ENCODE measurements at places on chromosomes 16 and 17.

GRCh38 chr16:58010886-58011285 lies 9.7 kb downstream of the USB1 start:
- DNase-seq = no peak

GRCh38 chr16:57682809-57683635 lies 11.6 kb upstream of the DRC7 start:
- DNase-seq = no peak

GRCh38 chr16:70725024-70725911 lies 39.4 kb upstream of the MTSS2 start:
- DNase-seq = no peak

DNA sequence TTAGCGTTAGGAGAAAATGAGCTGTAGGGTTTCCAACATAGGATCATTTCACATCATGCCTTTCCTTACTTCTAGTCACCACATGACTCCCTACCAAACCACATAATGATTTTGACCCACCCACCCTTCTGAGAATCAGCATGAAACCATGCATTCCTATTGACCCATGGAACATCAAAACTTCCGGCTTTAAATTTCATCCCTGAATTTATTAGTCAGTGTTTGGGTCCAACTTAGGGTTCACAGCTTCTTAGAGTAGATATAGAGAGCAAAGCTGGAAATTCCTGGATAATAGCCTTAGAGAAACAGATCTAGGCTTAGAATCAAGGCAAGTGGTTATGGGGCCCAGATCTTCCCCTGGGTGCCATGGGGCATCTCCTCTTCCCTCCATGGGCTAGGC lies 162.6 kb downstream of the TOX3 start:
- DNase-seq = no peak

GRCh38 chr17:49727380-49727779 lies 19.6 kb upstream of the SLC35B1 start:
- DNase-seq = no peak

DNA sequence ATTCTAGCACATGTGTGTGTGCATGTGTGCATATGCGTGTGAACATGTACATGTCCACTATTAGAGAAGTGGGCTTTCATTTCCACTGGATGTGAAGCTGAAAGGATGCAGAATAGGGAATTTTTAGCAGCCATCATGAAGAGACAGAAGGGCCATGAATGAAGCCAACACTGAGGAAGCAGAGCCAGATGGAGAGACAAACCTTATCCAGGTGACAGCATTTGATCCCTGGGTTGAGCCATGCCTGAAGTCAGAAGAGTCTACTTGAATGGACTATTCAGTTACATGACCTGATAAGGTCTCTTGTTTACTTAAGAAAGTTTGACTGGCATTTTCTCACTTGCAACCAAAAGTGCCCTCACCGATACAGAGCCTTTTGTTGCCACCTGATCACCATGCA lies 88.4 kb downstream of the ASIC2 start:
- no peak for DNase-seq

DNA sequence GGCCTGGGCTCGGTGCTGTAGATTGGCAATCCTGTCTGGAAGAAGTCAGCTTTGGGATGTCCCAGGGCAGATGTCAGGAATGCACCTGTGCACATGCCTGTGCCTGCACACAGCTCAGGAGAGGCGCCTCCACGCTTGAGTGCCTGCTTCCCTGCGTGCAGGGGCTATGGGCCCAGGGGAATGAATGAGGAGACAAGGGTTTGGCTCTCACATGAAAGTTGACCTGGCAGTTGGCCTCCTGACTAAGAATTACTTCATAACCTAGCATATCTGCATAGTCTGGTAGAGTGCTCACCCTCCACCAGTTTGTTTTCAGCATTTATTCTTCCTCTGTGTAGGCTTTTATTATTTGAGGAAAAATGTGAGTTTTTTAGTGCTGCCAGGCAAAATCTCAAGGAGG lies 50.0 kb downstream of the PLD6 start:
- no peak for DNase-seq

GRCh38 chr16:48959204-48959603 lies 322.4 kb downstream of the CBLN1 start:
- DNase-seq = no peak

DNA sequence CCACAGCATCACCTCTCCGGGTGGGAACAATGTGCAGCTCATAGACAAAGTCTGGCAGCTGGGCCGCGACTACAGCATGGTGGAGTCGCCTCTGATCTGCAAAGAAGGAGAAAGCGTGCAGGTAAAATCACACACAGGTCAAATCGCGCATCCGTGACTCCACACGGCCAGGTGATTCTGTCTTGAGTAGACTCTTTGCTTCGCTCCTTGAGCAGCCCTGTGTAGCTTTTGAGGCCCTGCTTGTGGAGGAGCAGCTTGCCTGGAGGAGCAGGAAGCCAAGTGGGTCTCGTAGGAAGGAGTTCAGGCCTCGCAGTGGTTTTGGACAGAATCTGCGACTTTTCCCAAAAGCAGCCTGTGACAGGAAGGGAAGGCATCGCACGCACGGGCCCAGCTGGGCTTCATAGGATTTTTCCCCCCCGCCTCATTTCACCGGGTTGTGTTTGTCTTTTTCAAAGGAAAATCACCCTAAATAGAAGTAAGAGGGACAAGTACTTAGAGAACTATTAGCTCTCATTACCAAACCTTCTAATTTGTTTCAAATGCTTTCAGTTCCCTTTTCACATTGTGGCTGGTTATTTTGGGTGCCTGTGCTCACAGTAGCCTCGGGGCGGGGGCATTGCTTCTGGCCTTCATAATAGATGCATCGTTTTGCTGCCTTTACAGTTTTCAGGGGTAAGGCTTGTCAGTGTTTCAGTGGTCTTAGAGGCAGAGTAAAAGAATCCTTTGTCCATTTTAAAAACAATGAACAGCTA lies 71.5 kb downstream of the SEC14L1 start:
- DNase-seq = no peak

GRCh38 chr17:49436174-49436573 lies 21.5 kb upstream of the PHB1 start:
- DNase-seq = no peak

DNA sequence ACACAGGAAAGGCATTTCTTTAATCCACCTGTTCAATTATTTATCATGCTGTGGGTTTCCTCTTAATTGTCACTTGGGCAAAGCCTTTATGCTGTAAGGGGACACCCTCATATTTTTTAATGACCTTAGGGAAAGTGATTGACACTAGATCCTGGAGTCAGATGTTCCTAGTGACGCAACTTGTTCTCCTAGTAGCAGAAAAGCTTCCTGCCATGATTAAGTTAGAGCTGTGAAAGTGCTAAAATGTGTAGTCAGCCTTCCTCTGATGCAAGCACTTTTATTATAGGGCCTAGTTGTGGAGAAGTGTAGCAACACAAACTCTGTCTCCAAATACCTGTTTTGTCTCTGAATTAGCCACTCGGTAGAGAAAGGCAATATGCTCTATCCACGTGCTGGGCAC lies 12.3 kb downstream of the TMEM100 start:
- no peak for DNase-seq

DNA sequence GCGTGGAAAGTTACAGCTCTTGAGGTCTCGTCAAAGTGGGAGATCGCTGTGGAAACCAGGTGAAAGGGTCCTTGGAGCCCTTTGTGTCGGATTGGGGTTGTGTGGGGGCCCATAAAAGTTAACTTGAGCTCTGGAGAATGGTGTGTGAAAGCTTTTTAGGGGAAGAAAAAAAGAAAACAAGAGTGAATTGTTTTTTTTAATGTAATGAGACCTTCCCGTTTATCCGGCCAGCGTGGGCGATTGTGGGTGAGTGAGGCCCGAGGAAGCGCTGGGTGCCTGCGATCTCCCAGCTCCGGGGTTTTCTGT lies 150.6 kb downstream of the MSI2 start:
- no peak for DNase-seq

GRCh38 chr16:88459366-88460073 lies 6.4 kb downstream of the ZFPM1 start:
- no peak for DNase-seq

- no peak for DNase-seq
These were observed 140.5 kb upstream of the WSCD1 start for GRCh38 chr17:5929721-5930120.

- no peak for DNase-seq
These were observed 137.2 kb downstream of the CYLD start for GRCh38 chr16:50878966-50879615.

DNA sequence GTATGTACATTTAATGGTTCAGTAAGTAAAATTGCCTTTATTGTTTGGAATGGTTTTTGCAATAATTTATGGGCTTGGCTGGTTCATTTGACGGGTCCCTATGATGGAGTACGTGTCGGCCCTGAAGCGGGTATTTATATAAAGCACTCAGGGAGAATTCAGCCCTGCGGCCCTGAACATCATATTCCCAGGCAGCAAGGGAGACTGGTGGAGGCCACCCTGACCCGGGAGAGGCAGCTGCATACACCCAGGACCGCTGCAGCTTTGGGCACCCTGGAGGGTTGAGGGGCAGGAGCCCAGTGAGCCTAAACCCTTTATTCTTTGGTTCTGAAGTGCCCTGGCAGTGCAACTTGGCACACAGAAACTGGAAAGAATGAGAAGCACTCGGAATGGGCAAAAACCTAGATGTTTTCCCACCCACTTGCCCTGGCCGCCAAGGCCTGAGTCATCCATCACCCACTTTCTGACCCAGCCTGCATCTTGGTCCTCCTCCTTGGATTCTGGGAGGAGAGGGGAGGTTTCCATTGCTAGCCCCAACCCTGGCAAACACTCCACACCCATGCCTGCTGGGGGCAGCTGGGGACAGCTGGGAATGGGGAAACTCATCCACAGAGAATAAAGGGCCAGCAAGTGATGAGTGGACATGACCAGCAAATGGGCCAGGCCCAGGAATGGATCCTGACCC lies 162.2 kb upstream of the TNRC6C start:
- DNase-seq = no peak

DNA sequence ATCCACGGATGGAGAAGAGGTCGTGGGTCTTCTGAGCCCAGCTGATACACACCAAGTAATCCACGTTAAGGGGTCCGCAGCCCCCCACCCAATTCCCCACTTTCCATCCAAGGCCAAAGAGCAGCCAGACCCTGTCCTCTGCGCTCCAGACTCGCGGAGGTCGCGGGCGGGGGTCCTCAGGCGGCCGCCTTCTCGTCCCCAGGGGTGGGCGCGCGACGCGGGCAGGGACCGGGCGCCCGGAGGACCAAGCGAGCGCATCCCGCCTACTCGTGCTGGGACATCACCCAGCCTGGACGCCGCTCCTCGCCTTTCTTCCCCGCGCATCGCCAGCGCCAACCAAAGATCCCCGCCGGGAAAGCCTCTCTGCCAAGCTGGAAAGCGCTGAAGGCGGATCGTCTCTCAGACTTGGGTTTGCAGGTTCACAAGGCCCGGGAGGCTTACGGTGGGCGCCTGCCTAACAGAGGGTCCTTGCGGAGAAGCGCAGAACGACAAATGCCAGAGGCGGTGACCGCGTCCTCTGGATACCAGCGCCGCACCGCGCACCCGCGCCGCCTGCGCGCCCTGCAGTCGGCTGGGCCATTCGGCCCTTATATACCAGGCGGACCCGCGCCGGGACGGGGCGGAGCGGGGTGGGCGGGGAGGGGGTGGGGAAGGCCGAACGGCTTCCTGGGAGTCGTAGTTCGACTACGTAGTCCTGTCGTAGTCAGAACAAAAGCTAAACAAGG lies 471.6 kb downstream of the SOX9 start:
- DNase-seq = peak; percentile 31

GRCh38 chr17:19336938-19337711 lies 25.4 kb downstream of the B9D1 start:
- no peak for DNase-seq

GRCh38 chr16:3561626-3562025 lies 15.6 kb downstream of the NLRC3 start:
- no peak for DNase-seq

DNA sequence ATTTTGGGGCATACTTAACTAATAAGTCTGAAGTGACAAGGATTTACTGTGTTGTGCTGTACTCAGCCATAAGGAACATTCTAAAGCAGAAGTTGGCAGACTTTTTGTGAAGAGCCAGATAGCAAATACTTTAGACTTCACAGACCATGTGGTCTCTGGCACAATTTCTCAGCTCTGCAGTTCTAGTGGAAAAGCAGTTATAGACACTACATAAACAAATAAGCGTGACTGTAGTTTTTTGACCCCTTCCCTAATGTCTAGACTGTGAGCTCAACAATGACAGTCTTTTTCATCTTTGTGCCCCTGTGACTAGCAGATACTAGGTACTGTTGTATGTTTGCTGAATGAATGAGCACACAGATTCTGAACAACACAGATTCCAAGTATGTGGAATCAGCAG lies 4.9 kb downstream of the RPAIN start:
- DNase-seq = no peak

DNA sequence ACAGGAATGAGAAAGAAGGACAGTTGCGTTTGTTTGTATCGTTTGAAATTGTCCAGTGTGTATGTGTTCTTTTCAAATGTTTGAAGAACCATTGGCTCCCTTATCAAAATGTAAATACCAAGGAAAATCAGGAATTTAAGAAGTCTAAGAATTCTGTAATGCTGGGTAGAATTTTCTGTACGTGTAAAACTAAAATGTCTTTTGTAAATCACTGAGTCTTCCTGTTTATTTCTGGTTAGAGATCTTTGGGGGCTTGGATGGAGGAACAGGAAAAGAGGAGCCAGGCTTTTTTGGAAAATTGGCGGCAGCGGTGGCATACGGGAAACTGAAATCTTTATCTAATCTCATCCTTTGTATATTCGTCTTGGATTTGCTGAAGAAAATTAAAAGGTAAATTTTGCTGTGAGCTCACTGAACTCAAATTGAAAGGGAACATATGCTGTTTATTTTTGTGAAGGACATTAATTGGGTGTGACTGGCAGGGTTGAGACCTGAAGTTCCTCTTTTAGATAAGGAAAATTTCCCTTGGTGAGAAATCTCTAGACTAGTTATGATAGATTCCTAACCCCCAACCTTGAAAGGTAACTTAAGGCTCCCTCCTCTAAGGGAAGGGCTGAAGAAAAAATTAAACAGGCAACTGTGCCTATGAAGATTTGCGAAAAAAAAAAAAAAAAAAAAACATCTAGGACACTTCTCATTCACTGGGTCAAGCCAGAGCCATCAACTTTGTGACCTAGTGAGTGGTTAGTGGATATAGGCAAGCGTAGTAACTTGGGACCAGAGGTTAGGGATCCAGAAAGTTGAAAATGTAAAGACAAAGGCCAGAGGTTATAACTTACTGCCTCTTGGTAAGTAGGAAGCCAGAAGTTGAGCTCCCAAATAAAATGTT lies 10.8 kb downstream of the TAT start:
- no peak for DNase-seq

DNA sequence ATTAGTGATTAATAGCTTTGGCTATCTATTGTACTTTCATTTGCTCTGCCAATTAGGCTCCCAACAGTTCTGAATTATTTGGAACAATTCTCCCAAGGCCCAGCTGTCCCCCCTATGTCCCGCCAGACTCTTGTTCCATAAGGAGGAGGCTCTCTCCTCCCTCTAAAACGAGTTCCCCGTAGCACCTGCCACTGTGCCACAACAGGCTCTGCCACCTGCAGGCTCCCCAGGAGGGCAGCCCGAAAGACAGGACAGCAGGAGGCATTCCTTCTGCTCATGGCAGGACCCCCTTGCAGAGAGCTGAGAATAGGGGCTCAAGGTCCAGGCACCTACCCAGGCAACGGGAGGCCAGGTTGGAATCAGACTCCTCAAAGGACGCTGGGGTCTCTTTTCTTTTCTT lies 9.0 kb downstream of the PITPNM3 start:
- DNase-seq = no peak

GRCh38 chr17:81143200-81143527 lies 22.1 kb upstream of the PVALEF start:
- no peak for DNase-seq

GRCh38 chr17:50620237-50620636 lies 14.4 kb upstream of the ABCC3 start:
- no peak for DNase-seq

Measured in stimulated activated CD4-positive, alpha-beta T cell treated with anti-CD3 and anti-CD28 coated beads, Interleukin-4, amount 100 ng/mL, for 1 hour (primary cell).